ENCODE measurements at places on chromosomes 6 and 20. TPM values are rescaled to one million over a fixed set of nuclear protein-coding genes. Genes with fewer than 3 reads are reported as not detected.

DNA sequence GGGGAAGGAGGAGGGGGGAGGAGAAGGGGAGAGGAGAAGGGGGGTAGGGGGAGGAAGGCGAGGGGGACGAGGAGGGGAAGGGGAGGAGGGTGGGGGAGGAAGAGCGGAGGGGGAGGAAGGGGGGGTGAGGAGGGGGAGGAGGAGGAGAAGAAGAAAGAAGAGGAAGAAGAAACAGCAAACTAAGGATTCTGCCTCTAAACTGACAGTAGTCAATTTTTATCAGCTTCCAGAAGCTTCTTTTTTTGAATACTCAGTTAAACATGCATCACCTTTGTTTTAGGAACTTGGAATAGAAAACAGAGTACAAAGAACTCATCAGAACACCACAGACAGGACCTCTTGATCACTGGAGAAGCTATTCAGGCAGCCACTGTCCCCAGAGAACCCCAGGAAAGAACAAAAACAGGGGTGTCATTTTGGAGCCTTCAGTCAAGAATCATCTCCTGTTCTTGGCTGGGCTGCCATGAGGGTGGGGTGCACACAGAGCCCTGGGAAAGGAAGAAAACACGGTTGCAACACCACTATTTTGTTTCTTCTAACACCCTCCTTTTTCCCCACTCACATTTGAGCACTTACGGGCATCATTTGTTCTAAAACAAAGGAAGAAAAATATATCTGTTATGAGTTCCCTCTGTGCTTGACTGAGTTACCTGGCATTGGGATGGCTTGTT lies 67.4 kb downstream of the TMEM170B start:
- DNase-seq = no peak

DNA sequence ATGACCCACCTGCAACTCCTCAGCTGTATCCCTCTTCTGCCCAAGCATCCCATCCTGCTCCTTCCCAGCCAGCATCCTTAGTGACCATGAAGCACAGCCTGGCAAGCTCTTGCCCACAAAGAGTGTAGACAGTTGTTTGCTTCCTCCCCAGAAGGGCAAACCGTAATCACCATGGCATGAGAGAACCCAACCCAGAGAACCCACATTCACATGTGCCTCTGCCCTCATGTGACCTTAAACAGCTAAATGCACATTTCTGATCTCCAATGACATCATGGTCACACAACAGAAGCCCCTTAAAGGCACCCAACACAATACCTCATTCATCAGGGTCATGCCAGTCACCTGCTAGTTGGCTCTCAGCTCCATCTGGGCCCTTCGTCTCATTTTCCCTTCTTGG lies 162.8 kb upstream of the CDYL start:
- DNase-seq = no peak

GRCh38 chr6:29737707-29738630 lies 14.7 kb downstream of the HLA-F start:
- DNase-seq = peak; percentile 69

GRCh38 chr6:41228096-41228495 lies at the start of gene TREML4:
Gene TREML4 (plus strand): TSS chr6:41228349. CDS start chr6:41228428, 79 bp downstream.
- no peak for DNase-seq

- no peak for DNase-seq
Observed at GRCh38 chr6:106510090-106510970, 119.0 kb downstream of the RTN4IP1 start.

DNA sequence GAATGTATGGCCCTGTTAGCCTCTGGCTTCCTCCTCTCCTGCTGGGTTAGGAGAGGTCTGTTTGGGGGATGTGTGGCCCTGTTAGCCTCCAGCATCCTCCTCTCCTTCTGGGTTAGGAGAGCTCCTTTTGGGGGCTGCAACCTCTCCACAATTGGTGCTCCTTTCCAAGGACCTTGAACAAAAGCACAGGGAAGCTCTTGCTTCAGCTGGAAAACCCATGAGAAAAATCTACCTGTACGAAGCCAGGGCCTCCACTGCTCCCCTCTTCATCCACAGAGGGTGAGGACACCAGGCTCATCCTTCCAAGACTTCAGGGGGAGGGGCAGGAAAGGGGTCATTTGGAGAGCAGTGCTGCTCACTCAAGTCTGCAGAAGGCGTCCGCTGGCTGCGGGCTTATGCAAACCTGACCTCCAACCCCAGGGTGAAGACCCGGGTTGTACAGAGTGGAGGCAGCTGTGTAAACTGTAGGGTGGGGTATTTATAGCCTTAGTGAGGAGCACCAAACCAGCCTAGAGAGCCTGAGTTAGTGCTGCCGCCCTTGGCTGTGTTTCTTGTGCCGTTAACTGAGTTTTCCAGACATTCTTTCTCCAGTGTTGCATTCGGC lies 62.1 kb downstream of the SLC24A3 start:
- DNase-seq = no peak

- no peak for DNase-seq
Observed at GRCh38 chr6:164252291-164252690, 837.8 kb downstream of the QKI start.

GRCh38 chr6:137777687-137778075 lies 89.4 kb upstream of the TNFAIP3 start:
- no peak for DNase-seq

DNA sequence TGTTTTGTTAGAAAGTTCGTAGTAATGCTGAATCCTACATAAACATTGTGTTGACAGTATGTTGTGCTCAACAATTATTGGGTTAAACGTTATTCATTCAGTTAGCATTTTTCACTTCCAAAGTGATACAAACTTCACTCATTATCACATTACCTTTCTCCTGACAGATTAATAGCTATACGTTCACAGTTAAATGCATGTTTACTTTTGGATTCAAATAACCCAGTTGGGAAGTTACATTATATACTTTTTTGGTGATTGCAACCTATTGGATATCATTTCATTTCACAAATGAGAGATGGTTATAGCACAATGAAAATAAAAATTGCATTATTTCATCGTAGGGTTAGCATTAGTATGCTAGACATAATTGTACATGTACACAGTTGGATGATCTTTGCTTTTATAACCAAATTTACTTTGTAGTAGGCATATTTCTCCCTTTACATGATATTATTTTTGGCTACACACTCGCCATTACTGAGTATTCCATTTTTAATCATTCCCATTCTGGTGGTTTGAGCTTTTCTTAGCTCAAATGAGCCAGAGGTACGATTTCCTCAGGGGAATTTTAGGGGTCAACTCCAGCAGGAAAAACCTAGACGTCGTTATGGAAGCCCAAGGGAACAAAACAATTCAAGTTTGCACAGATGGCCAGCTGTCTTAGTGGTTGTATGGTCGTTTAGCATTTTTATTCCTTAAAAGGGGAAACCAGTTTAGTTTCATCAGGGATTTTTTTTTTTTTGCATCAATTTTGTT lies 2.1 kb upstream of the HIVEP1 start:
- DNase-seq = peak; percentile 58

- DNase-seq = no peak
Observed at GRCh38 chr6:139154881-139155547, 20.1 kb downstream of the HECA start.

DNA sequence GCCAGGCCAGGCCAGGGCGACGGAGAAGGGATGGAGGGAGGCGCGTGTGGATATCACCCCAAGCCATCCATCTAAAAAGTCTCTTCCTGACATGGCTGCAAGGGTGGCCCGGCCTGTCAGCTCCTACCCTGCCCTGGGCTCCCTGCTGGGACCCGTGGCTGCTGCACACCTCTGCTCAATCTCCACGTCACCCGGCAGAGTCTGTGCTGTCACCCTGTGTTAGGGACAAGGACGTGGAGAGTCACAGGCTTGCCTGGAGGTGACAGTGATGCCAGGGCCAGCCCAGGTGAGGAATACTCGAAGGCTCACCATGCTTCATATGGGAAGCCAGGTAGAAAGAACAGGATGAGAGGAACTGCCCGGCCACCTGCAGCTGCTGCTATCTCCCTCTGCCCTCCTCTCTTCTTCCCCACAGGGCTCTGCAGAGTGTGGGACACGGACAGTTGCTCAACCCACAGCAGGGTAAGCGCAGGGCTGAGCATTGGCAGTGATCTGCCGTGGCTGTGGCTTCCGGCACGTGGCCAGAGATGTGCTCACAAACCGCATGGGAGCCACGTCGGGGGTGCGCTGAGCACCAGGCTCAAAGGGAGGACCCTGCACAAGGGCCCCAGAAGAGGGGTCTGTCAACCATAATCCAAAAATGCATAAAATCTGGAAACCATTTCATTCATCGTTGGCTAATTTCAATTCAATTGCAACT lies 214.3 kb downstream of the DLL1 start:
- no peak for DNase-seq

GRCh38 chr6:132490024-132490423 lies 22.9 kb downstream of the STX7 start:
- peak; percentile 50 for DNase-seq

DNA sequence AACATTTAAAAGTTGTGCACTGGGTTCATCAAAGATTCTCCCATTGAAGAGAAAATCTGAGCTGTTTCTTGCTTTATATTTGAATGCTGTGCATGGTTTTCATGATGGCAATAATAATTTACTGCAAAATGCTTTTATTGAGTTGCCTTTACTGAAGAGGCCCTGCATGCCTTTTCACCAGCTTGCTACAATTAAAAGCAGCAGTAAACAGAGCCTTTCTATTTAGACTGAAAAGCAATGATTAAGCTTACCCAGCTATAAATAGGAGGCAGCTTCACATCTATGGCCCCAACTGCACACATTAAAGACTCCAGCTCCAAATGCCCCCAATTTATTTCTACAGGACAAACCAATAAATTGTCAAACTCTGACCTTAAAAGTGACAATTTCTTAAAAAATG lies 70.3 kb downstream of the ANKEF1 start:
- no peak for DNase-seq

DNA sequence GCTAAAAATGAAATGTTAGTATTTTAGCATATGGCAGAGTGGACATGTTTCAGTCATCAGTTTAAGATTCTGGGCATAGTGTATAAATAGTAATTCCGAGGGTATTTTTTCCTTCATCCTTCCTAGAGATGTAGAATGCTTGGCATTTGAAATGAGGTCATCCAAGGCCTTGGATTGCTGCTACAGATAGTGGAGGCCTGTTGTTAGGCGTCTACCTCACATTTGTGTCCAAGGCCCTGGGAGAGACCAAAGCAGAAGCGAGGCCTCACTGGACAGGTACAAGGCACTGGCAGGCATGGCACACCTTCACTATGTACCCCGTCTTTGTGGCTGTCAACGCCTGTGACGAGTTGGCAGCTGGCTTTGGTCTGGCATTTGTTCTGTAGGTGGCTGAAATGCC lies 58.0 kb downstream of the DTD1 start:
- DNase-seq = no peak

DNA sequence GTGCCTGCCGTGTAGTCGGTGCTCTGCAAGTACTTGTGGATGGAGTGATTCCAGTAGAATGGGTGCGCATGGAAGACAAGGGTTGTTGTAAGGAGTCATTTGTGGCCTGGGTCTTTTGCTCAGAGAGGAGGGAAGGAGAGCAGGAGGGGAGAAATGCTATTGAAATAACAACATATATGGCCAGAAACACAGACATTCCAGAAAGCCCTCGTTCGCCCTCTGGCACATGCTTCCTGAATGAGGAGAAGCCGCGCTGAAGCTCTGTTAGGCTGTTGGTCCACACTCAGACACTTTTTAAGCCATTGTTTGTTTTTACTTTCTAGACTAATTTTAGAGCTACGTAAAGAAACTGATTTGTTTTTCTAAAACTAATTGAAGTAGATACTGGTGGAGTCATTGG lies 107.4 kb downstream of the RPP40 start:
- no peak for DNase-seq

DNA sequence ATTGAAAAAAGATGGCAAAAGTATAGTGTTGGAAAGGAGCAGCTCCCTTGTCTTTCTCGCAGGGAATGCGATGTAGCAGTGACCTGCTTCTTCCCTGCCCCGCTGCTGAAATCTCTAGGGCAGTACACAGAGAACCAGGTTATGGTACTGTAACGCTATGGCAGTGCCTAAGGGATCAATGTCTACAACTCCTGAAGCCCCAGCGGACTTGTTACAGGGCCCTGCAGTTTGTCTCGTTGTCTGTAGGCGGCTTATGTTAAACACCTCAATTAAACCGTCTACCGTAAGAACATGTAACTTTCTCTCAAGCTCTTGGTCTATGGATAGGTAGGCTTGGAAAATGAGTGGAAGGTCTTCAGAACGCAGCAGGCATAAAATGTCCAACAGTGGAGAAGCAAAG lies 44.8 kb upstream of the SLC17A4 start:
- DNase-seq = no peak

DNA sequence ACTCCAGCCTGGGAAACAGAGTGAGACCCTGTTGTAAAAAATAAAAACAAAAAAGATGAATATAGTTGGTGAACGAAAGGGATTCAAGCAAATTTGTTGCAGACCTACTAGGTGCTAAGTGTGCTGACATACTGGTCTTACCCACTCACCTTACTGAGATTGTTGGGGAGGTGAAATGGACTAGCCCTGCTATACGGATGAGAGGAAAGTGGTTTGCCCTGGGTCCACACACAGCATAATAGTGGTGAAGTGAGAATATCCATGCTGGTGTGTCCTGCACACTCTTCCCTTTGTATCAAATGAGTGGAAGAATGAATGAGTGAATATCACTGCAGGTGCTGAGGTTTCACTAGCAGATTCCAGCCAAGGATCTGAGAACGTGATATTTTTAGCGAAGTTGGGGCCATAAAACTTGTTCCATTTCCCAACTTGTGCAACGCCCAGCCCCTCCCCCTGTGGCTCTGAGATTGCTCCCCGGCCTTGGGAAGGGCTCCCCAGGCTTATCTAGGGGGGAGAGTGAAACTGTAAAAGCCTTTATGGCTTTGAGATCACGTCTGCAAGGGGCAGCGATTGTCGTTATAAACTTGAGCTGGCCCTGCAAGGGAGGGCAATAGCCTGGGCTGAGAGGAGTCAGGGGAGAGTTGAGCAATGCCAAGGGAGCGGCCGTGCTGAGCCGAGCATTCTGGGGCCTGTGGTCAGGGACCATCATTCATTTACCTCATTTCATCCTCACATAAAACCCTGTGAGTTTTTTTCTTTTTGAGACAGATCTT lies 33.2 kb upstream of the TTPAL start:
- no peak for DNase-seq

DNA sequence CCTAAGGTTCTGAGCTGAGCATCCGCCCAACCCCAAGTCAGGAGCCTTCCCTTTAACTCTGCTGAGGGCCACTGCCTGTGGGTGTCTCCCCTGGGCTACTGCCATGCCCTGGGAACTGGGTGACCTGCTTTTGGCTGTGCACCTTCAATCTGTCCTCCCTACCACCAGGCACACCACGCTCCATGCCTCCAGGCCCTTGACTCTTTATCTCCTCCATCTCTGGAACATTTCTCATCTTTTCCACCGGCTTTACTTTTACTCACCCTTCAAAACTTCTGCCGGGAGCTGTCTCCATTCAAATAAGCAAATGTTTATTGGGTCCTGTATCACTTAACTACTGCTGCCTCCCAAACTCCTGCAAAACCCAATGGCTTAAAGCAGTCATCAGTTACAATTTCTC lies 83.3 kb upstream of the NHSL1 start:
- DNase-seq = no peak

- no peak for DNase-seq
Observed at GRCh38 chr6:100796049-100796823, 84.9 kb downstream of the ASCC3 start.

- no peak for DNase-seq
Observed at GRCh38 chr20:45883100-45883469, 2.1 kb downstream of the ZSWIM1 start.

GRCh38 chr6:111949546-111949945 lies 76.3 kb upstream of the FYN start:
- DNase-seq = no peak

Gene SEL1L2
- total RNA-seq = not detected

Gene ABCC10
- 15.7 TPM for total RNA-seq

Gene PCK1
- not detected for total RNA-seq

Gene SUMO4
- 1.0 TPM for total RNA-seq

Gene PARD6B
- total RNA-seq = 0.39 TPM

Gene OLIG3
- total RNA-seq = not detected

Gene SLC12A5
- 0.51 TPM for total RNA-seq
